Activated CD4-positive, alpha-beta T cell treated with anti-CD3 and anti-CD28 coated beads for 1 hour (primary cell): ENCODE measurements at places on chromosomes 16 and 17.
A peak's percentile ranks its signal among the peaks of the same experiment; 100 is the strongest.

DNA sequence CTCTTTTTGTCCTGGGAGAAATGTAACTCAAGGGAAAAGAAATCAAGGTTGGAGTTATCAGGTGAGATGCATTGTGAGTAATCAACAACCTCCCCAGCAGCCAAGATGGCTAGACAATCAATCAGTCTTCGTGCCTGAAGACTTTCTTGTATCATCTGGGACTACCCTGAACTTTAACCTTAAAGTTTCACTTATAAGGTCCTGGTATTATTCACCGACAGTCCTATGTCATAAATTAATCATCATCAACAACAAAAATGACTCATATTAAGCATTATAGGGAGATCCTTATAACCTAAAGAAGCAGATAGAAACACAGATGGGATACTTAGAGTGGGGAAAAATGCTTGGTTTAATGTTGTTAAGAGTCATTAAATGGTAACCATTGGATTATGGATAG, 7.7 kb upstream of the TEKT3 start:
- DNase-seq = no peak

DNA sequence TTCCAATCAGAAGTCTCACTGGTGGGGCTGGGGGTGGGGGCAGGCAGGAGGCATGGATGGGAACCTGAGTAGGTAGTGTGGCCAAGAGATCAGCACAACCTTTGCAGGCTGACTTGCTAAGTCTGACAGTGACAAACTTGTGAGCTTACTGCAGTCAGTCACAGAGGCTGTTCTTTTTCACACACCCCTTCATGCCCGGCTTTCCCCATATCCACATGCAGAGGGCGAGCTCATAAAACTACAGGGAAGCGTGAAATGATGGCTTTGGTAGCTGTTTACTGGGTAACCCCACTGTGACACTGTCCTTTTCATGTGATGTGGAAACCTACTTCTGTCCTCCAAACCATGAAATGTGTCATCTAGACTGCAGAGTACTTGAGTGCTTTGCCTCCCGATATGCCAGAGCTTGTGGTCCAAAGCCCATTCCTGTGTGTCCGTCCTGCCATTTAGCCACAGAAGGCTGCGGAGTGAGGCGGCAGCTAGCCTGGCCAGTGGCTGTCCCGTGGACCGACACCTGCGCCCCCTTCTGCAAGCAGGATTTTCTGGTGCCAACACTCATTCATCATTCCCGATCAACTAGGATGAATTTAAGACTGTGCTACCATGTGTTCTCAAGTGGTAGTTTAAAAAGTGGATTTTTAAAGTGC, 9.8 kb downstream of the GEMIN4 start:
- DNase-seq = no peak

GRCh38 chr17:72121164-72122009, 567 bp downstream of the SOX9 start:
- no peak for DNase-seq

DNA sequence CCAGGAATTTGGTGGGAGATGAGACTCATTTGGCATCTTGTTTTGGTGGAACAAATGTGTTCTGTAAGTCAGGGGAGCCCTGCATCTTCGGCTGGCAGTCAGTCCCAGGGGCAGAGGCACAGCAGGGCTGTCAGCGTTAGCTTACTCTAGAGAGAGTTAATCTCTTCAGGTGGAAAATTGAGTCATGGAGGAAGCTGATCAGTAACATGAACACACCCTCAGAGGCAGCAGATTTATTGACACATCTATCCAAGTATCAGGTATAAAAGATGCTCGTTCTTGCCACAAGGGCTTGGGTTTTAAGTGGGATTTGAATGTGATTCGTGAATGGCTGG, 55.2 kb downstream of the EPN2 start:
- no peak for DNase-seq

DNA sequence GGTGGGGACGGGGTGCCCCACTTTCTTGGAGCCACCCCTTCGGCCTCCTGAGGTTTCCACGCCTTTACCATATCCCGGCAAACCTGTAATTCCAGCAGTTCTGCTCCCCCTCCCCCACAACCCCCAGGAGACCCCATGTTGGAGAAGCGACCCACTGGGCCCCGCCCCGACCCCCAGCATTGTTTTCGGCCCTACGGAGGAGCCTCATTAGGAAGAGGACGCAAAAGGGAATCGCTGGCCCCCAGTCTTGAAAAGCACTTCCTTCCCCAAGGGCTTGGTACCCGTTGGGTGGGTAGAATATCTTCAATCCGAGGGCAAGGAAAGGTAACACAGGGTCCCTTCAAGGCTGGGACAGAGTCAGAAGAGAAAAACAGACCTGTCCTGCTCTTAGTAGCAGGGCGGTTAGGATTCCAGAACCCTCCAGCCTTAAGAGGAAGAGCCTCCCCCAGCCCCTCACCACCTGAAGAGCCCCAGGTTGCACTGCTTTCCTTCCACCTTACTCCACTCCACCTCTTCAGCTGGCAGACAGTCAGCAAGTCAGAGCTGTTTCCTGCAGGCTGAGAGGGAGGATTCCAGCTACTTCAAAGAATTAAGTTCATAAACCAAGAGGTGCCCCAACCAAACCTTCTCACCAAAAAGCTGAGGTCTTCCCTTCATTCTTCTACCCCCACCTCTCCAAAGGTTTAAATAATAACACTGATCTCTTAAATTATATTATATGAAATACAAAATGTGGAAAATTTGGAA, 803 bp upstream of the TLCD2 start:
- DNase-seq = no peak

DNA sequence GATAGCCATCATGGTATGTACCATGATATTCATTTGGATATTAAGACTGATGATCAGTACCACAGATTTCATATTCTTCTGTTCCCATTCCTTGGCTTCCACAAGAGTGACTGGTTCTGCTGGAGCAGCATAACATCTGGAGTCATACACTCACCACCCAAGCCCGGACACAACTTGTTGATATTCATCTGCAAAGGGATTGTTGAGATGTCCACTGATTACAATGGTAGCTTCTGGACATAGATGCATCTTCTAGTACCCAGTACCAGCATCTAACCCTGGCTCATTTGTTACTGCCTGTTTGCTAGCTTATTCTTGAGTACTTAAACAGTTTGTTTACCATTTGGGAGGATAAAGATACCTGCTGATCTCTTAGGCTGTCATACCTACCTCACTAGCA, 235.7 kb upstream of the AXIN2 start:
- no peak for DNase-seq

DNA sequence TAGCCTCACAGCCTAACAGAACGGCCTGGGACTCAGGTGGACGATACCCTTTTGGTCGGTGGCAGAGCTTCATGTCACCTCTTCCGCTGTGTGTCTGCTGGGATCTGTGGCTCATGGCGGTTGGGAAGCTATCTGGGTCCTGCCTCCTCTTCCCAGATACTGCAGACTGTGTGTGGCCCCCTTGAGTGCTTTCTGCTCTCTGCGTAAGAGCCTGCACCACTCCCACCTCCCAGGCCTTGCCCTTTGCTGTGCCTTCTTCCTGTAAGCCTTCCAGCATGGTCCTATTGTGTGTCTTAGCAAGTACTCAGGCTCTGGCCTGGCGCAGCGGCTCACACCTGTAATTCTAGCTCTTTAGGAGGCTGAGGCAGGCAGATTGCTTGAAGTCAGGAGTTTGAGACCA, 17.5 kb upstream of the ADCY7 start:
- DNase-seq = no peak

GRCh38 chr17:56891751-56892150, 22.1 kb downstream of the TRIM25 start:
- DNase-seq = peak; percentile 45

DNA sequence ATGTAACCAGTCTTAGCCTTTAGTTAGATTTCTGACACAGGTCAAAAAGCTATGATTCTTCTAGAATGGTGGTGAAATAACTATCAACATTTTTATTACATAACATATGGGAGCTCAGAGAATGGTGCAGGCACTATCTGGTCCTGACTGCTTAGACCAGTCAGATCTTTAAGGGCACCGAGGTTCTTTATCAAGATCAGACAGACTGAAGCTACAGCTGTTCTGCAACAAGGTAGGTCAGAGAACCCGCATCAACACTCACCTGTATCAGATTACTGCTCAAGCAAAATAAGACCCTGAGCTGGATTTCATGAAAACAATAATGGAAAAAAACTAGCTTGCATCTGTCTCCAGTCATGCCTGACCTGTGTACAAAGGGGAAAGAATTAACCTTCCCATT, 160.4 kb downstream of the KCNJ2 start:
- DNase-seq = no peak

DNA sequence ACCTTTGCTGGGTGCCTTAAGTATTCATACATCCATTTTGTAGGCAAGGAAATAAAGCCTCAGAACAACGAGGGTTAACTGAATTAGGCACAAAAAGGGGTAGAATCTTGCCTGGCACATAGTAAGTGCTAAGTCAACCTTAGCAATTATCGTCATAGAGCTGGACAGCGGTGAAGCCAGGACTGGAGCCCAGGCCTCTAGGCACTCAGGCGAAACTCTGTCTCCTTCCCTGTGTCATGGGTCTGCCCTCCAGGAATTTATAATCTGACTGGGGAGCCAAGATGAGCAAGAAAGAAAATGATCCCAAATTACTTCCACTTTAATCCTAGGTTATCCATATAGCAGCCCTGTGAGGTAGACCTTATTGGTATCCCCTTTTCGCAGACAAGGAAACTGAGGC, 61.4 kb downstream of the KATNIP start:
- no peak for DNase-seq

- DNase-seq = no peak
Measured at GRCh38 chr17:4877089-4877488, 22.2 kb upstream of the C17orf107 start.

DNA sequence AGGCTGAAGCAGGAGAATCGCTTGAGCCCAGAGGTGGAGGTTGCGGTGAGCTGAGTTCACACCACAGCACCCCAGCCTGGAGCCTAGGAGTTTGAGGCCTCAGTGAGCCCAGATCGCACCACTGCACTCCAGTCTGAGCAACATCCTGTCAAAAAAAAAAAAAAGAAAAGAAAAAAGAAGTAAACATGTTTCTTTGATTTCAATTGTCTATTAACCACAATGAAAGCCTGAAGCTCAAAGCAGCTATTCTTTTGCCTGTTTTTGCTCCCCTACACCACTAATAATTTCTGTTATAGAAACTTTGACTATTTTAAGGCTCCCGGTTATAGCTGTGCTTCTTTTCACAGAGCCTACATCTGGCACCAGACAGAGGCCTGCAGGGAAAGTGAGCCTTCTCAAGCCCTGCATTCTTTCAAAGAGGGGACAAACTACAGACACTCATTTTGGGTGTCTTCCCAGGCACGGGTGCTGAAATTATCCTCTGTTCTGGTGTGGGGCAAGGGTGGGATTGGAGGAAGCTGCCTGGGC, 14.2 kb upstream of the SLC52A1 start:
- peak; percentile 55 for DNase-seq

DNA sequence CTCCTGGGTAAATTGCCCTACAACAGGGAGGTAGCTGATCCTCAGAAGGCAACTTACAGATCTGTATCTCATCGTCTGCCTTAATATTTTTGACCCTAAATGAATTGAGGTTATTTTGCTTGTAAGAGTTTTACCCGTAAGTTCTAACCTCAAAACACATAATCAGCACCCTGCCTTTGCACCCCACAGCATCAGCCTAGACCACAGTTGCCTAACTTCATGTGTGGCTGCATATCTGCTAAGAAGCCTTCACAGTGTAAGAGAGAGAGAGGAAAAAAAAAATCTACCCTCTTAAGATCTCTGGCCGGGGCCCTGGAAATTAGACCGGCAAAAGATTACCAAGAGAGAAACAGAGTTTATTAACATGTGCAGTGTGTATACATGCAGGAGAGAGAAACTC, 76.9 kb downstream of the ARHGAP44 start:
- no peak for DNase-seq

DNA sequence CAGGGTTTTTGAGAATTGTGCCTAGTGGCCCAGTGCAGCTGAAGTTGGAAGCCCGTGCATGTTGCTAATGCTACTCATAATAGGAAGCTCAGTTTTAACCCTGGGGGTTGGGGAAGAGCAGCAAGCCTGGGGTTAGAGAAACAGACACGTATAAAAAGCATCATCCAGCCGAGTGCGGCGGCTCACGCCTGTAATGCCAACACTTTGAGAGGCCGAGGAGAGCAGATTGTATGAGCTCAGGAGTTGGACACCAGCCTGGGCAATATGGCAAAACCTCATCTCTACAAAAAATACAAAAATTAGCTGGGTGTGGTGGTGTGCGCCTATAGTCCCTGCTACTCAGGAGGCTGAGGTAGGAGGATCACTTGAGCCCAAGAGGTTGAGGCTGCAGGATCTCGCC, 2.3 kb upstream of the CLUH start:
- no peak for DNase-seq

GRCh38 chr17:80791758-80792284, 199.8 kb upstream of the CHMP6 start:
- DNase-seq = peak; percentile 36

DNA sequence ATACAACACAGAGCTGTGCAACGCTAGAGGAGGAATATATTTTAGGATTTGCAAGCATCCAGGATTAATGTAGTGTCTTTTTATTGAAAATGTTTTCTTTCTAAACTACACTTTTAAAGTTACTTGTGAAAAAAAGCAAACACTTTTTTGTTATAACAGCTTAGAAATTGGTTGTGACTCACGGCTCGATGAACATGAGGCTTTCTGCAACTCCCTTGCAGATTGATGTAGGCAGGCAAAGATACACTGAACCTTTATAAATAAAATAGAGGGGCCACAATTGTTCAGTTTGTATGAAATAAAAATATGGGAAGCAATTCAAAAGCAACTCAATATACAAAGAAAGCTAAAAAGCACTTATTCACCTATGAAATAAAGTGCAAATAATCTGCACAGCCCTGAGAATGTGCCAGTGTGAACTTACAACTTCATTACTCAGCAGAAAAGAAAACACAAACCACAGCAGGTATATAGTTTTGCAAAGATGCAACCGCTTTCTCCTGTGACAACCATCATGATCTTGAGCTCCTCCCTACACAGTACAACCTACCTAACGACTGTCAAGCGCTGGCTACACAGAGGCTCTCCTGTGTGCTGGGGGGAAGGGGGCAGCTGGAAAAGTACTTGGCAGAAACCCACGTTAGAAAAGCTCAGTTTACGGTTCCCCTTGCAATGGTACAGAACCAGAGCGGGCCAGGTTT, 948 bp downstream of the LUC7L start:
- no peak for DNase-seq

DNA sequence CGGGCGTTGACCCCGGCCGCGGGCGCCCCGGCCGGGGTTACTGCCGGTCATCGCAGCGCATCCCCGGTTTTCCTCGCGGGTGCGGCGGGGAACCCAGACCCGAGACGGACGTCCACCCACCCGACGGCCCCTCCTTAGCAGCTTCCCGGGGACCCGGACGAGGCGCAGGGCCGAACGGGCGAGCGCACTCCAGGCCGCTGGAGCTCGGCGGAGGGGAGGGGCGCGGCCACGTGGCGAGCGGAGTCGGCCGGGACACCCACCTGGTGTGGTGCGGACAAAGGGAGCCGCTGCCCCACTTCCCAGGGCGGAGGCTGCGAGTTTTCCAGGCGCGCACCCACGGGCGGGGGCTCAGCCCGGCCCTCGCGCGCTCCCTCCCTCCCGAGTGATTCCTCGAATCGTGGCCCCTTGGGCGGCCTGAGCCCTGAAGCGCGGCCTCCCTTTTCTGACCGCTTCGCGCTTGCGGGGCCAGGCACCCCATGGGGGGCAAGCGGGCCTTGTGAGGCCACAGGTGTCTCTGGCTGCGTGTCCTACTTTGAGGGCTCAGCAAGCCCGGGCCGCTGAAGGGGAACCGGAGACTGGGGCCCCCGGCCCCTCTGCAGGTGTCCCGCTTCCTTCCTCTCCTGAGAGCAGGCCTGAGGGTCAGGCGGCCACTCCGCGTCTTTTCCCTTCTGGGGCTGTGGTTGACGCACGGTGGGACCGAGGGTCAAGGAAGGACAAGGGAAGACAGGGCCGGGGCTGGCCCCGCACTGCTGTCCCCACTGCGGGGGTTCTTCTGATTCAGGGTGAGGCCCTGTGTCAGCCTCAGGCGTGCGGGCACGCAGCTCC, 1.1 kb upstream of the FASN start:
- no peak for DNase-seq

GRCh38 chr17:77366206-77366557, 225.4 kb downstream of the SEC14L1 start:
- no peak for DNase-seq
